ENCODE measurements at places on chromosomes 13 and 19.

DNA sequence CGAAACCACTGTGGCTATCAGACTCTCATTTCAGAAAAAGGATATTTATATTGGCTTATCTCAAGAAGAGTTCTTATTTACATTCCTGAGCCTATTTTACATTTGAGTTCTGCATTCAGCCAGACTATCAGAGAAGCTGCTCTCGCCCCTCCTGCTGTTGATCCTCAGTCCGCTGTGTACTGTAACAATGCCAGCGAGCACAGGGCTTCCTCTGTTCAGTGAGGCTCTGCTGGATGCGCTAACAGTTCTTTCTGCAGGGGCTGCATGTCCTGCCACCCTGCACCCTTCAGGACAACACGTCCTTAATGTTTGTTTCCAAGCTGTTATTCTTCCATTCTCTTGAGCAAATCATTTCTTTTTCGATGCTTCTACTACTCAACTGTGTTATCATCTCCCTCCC is 463.7 kb upstream of the SGCG start:
- DNase-seq = no peak

GRCh38 chr13:63567031-63567430 is 2151.4 kb upstream of the PCDH20 start:
- DNase-seq = no peak

GRCh38 chr13:19181621-19182485 is at the start of gene TUBA3C:
Gene TUBA3C (minus strand): TSS chr13:19181824. CDS start chr13:19181747, 77 bp downstream.
- no peak for DNase-seq

DNA sequence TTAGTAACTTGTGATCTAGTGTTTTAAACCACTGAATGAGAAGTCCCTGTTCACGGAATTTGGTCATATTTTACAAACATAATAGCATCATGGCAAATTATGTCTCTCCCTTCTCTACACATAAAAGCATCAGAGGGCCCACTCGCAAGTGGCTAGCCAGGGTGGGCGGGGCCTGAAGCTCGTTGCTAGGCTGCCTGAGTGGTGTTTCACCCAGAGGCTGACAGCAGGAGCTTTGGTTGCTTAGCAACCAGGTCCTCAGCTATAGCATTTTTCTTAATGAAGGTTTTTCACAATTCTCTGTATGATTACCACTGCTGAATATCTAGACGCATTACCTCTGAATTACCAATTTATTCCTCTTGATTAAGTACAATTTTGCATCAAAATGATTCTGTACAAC is 126.5 kb downstream of the NALCN start:
- DNase-seq = no peak

GRCh38 chr19:13794398-13794756 is 866 bp upstream of the ZSWIM4 start:
- peak; percentile 93 for DNase-seq
